Gastrocnemius medialis (tissue), 4 donors: ENCODE measurements at places on chromosomes 5 and 9.
A peak's percentile ranks its signal among the peaks of the same experiment; 100 is the strongest.

DNA sequence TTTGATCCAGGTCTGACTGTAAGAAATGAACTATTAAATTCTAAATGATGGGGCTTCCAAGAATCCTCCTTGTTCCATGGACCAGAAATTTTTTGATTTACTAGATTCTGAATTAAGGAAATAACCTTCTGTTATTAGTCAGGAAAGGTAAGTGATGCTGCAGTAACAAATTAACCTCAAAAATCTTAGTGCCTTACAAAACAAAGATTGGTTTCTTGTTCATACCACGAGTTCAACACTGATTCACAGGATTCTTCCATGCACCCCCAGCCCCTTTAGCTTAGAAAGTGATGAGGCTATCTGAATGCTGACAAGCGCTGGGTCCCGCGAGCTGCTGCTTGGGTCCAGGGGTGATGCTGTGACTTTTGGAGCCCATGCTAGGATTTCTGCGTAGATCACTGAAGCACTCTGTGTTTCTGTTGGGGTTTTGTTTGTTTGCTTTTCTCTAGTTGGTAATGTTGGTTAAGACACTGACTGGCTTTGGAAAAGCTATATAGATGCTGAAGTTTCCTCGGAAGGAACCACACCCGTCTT is 52.3 kb downstream of the COL15A1 start:
- H3K4me3 ChIP-seq = no peak overlapping the region
- no peak overlapping the region for H3K27ac ChIP-seq
- no peaks in the 10 kb centered on the region for H3K36me3 ChIP-seq

DNA sequence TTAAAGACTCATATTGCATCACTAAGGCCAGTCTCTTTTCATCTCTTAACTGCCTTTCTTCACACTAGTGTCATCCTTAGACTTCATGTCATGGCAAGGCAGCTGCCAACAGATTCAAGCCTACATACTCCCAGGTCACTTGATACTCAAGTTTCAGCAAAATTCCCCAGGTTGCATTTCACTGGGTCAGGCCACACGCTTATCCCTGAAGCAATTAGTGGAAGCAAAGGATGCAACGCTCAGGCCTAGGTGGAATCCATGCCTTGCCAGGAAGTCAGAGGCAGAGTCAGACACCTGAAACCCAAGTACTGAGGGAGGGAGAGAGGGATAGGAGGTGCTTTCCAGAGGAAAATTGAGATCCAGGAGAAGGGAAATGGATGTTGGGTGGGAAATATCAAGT is 28.9 kb downstream of the YIPF5 start:
- H3K4me1 ChIP-seq = peaks cover 27% of the 10 kb centered on the region
- H3K27ac ChIP-seq = no peak overlapping the region
- H3K36me3 ChIP-seq = no peaks in the 10 kb centered on the region
- no peak overlapping the region for H3K4me3 ChIP-seq
- DNase-seq = no peak

- H3K36me3 ChIP-seq = no peaks in the 10 kb centered on the region
- DNase-seq = no peak
- no peak overlapping the region for H3K4me3 ChIP-seq
- H3K27ac ChIP-seq = no peak overlapping the region
- peaks cover 13% of the 10 kb centered on the region for H3K4me1 ChIP-seq
- H3K27me3 ChIP-seq = no peaks in the 10 kb centered on the region
These were observed 159.7 kb upstream of the RAD23B start for GRCh38 chr9:107123389-107123788.

GRCh38 chr9:13603921-13604320 is 324.4 kb upstream of the MPDZ start:
- H3K4me1 ChIP-seq = peaks cover 26% of the 10 kb centered on the region
- DNase-seq = no peak
- no peak overlapping the region for H3K4me3 ChIP-seq
- no peak overlapping the region for H3K27ac ChIP-seq
- H3K27me3 ChIP-seq = no peaks in the 10 kb centered on the region

DNA sequence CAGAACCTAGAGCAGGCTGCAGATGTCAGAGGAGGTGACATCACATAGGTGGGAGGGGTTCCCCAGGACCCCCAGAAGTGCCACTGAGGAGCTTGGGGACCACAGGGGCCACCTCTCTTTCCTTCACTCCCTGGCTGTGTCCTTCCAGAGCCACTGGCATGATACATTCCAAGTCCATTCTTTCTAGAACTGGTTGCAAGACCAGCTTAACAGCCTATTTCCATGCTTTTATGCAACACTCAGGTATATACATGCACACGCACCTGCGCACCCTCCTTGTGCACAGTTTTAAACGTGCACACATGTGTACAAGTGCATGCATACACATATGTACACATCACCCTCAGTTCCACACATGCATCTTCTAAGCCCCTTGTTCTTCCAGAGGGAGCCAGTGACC is 39.7 kb downstream of the SLC6A7 start:
- H3K27me3 ChIP-seq = no peaks in the 10 kb centered on the region
- H3K36me3 ChIP-seq = no peaks in the 10 kb centered on the region
- H3K4me1 ChIP-seq = no peaks in the 10 kb centered on the region
- H3K4me3 ChIP-seq = no peak overlapping the region

- no peak overlapping the region for H3K27ac ChIP-seq
- no peak for DNase-seq
- H3K27me3 ChIP-seq = no peaks in the 10 kb centered on the region
- no peak overlapping the region for H3K4me3 ChIP-seq
These were observed 18.1 kb upstream of the GPX3 start for GRCh38 chr5:151002250-151002649.

- no peak overlapping the region for H3K27ac ChIP-seq
- H3K4me1 ChIP-seq = no peaks in the 10 kb centered on the region
- no peak for DNase-seq
- no peaks in the 10 kb centered on the region for H3K27me3 ChIP-seq
- no peak overlapping the region for H3K4me3 ChIP-seq
These were observed 256.3 kb upstream of the TMEM161B start for GRCh38 chr5:88524941-88525340.

DNA sequence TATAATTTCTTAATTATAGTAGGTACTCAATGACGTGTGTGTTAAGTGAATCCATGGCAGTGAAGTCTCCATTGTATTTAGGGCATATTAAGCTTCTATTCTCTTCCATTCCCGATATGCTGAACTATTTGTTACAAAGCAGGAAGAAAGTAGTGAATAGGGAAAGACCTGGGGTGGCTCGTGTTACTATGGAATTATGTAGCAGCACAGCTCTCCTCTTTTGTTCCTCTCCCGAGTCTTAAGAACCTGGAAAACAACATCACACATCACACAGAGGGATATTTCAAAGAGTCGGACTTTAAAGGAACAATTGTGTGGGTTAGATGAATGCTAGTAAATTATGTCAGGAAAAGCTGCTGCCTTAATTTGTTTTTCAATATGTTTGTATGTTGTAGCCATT is 131.8 kb downstream of the PCSK5 start:
- H3K27me3 ChIP-seq = no peaks in the 10 kb centered on the region
- no peaks in the 10 kb centered on the region for H3K36me3 ChIP-seq
- no peak for DNase-seq
- H3K4me3 ChIP-seq = no peak overlapping the region
- H3K4me1 ChIP-seq = no peaks in the 10 kb centered on the region

DNA sequence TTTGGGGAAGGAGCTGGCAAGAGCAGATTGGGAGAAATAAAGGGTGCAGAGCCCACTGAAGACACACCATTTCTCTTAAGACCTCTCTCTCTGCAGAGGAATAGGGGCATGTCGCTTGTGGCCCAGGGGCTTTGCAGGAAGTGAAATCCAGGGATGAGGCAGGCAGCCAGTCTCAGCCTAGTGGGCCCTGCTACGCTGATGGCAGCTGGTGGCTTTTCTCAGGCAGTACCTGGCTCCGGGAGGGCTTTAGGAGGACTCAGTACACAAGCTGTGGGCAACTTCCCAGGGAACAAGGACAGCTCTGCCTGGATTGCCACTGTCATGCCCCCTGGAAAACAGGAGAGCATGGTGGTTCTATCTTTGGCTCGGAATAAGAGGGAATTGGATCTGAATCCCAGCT is 76.2 kb upstream of the NEURL1B start:
- no peak for DNase-seq
- H3K27me3 ChIP-seq = no peaks in the 10 kb centered on the region
- no peaks in the 10 kb centered on the region for H3K36me3 ChIP-seq
- no peak overlapping the region for H3K27ac ChIP-seq
- no peak overlapping the region for H3K4me3 ChIP-seq

- no peaks in the 10 kb centered on the region for H3K27me3 ChIP-seq
- H3K4me1 ChIP-seq = no peaks in the 10 kb centered on the region
- H3K27ac ChIP-seq = no peak overlapping the region
These were observed 292.7 kb upstream of the SMARCA2 start for GRCh38 chr9:1722404-1722803.

DNA sequence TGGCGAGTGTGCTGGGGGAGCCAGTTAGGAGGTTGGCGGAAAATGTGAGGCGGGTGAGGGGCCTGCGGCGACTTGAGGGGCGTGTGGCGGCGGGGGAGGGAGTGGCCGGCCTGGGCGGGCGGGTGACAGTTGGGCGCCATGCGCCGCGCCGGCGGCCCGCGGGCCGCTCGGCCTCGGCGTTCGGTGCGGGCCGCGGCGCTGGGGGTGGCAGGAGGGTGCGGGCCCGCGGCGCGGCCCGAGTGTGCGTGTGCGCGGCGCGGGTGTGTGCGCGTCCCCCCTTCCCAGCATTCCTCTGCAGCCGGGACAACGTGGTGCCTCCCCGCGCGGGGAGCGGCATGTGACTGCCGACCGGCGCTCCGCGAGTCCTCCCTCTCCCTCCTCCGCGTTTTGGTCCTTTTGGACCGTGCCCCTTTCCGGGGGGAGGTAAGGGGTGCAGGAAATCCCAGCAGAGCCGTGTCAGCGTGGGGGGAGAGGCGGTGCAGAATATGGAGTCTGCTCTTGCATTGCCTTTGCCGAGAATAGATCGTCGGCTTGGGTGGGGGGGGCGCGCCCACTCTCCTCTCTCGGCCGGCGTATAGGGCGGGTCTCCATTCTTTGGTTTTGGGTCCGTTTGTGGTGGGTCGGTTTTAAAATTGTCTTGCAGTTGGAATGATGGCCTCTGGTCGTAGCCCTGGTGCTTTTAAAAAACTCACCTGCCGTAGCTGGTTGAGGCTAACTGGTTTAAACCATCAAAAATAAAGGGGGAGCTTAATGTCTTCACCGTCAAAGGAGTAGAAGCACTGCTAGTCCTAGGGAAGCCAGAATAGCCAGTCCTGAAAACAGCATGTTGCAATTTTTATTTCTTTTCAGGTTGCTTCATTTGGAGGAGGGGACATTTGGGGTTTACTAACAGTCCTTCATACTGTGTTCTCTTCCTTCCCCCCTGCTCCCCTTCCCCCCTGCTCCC is 2.0 kb downstream of the LARP1 start:
- peaks cover 62% of the 10 kb centered on the region for H3K4me1 ChIP-seq
- peak overlapping the region; percentile 98 for H3K27ac ChIP-seq
- no peaks in the 10 kb centered on the region for H3K27me3 ChIP-seq
- DNase-seq = peak; percentile 55

DNA sequence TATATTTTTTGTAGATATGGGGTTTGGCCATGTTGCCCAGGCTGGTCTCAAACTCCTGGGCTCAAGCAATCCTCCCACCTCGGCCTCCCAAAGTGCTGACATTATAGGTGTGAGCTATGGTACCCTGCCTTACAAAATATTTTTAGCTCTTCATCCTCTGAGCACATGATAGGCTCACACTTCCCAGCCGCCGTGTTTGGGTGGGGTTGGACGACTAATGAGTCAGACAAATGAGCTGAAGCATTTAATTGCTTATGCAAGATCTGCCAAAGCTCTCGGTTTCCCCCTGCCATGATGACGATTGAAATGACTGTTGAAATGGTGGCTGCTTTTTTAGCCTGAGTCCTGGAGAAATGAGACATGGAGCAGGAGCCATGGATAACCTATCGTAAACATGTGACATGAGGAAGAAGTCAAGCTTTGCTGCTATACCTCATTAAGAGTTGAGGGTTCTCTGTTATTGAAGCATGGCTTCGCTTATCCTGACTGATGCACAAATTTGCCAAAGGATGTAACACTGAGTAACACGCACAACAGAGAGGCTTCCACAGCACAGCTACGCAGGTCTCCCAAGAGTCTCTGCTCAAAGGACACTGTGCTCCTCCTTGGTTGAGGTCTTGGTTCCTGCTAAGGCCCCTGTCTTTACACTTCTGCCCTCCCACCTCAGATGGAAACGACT is 48.2 kb upstream of the GFPT2 start:
- no peak overlapping the region for H3K27ac ChIP-seq
- no peak overlapping the region for H3K4me3 ChIP-seq
- H3K36me3 ChIP-seq = no peaks in the 10 kb centered on the region
- H3K4me1 ChIP-seq = no peaks in the 10 kb centered on the region
- no peak for DNase-seq

GRCh38 chr5:54994628-54995027 is 9.2 kb upstream of the ESM1 start:
- no peak for DNase-seq
- H3K27me3 ChIP-seq = no peaks in the 10 kb centered on the region

DNA sequence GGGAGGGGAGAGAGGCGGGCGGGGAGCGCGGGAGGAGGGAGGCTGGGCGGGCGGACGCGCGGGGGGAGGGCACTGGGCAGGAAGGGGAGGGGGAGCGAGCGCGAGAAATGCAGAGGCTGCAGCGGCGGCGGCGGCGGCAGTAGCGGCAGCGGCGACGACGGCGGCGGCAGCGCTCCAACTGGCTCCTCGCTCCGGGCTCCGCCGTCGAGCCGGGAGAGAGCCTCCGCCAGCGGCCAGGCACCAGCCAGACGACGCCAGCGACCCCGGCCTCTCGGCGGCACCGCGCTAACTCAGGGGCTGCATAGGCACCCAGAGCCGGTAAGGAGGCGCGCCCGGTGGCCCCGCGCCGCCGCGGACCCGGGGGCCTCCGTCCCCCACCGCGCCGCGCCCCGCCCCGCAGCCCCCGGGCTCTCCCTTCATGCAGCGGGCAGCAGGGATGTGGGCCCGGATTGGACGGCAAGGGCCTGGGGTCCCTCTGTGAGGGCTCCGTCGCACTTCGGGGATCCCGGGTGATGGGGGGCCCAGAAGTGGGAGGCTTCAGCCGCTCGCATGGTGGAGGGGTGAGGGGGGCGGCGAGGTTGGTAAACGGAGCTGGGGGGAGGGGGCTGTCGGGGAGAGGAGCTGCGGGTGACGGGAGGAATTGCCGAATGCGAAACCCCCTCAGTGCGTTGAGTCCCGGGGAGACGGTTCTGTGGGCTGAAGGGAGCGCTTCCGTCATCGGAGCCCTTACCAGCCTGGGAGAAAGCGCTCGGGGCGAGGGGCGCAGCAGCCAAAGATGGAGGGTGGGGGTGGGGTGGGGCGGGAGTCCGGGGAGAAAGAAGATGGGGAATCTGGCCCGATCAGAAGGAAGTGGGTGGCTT is at the start of gene BASP1:
BASP1 (plus strand) TSS at position 139 of the 860 bp plus-strand sequence. CDS start 57,586 bp downstream, outside the sequence.
- peaks cover 56% of the 10 kb centered on the region for H3K27me3 ChIP-seq
- no peak for DNase-seq
- H3K4me3 ChIP-seq = peak within 1 kb of the TSS; percentile 66
- no peak within 1 kb of the TSS for H3K27ac ChIP-seq
- H3K4me1 ChIP-seq = peaks cover 9% of the 10 kb centered on the region

DNA sequence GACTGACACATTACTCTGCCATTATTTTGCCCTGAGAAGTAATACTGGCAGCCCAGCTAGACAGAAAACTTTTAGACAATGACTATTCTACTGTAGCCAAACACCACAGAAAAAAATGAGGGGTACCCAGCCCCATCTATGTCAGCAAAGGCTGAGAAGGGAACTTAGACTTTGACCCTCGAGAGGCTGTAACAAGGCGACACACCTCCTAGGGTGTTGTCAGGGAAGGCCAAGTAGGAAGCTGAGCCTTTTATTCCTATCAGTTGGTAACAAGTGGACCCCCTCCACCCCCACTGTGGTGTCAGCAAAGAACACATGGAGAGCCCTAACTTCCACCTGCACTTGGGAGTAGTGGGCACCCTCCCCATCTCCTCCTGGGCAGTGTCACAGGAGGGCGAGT is 55.6 kb downstream of the SPTLC1 start:
- no peak overlapping the region for H3K27ac ChIP-seq
- no peak overlapping the region for H3K4me3 ChIP-seq
- H3K27me3 ChIP-seq = no peaks in the 10 kb centered on the region
- no peak for DNase-seq
- H3K36me3 ChIP-seq = peaks cover 28% of the 10 kb centered on the region
